ENCODE measurements at places on chromosomes 6 and 20.
A peak's percentile ranks its signal among the peaks of the same experiment; 100 is the strongest.

- DNase-seq, result no peak
Observed at GRCh38 chr20:59253325-59253724, 47.1 kb upstream of the EDN3 start.

- no peak for DNase-seq
Observed at GRCh38 chr6:11343963-11344723, 111.7 kb upstream of the NEDD9 start.

DNA sequence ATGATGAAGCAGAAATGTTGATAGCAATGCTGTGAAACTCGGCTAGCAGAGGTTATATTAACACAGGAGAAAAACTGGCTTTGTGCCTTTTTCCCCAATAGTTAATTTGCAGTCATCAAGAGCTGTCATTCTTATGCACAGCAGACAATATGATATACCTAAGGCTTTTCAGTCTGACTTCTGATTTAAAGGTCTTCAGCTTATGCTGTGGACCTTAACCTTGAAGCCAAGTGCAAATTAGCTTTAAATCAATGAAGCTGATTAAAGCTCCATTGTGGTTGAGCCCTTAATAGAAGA, 171.6 kb upstream of the ID4 start:
- DNase-seq, result no peak

DNA sequence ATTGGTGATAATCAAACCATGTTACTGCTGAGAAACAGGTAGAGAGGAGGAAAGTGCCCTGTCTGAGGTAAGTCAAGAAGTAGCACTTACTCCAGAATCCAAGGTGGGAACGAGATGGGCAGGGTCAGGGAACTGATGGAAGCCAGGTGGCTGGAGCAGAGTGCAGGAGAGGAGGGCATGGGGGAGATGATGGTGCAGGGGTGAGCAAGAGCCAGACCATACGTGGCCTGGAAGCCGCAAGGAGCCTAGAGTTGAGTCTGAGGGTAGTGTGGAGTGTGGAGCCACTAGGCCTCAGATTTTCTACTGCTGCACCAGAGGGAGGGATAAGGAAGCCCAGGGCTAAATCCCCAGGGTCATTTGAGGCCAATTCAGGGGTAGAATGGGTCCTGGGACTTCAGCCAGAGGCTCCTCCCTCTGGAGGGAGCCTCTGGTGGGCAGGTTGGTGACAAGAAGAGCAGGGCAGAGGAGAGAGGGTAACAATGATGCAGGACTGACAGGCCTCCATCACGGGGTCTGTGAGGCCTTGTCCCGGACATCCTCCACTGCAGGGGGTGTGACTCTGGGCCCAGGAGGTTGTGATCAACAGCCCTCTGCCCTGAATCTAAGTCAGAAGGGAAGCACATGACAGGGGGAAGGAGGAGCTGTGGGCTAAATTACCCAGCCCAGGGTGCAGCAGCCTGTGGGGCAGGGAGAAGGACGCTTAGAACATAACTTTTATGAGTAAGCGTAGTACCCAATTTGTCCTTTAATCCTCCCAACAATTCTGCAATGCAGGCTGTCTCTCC, 28.7 kb downstream of the COX4I2 start:
- DNase-seq, result no peak

GRCh38 chr6:53813801-53814200, 19.0 kb downstream of the LRRC1 start:
- DNase-seq, result no peak

DNA sequence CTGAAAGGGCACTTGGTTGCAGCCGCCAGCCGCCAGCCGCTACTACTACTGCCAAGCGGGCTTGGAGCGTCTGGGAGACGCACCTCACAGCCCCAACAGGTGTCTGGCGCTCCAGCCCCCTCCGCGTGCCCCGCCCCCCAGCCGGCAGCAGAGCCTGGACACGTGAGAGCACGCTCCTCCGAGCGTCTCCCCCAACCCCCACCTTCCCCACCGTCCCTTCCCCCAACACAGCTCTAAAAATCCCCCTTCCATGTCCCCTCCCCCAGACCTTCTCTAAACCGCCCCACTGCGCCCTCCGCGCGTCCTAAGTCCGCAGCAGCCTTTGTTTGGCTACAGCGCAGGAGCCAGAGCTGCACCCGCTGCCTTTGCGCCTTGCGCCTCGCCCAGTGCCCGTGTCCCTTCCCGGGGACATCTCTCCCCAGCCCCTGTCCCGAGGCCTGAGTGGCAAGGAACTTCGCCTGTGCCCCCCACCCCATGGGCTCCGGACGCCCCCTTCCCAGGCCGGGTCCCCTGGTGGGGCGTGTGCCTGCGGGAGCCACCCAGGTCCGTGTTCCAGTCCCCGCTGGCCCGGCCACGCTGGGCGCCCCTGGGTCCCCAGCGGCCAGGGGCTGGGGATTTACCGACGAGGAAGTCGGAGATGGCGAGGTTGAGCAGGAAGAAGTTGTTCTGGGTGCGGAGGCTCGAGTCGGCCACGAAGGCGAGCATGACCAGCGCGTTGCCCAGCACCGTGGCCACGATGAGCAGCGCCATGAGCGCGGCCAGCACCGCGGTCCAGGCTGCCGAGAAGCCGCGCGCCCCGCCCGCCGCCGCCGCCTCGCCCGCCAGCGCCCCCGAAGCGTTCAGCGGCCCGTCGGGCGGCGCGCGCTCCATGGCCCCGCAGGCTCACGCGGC, 732 bp downstream of the HRH3 start:
- DNase-seq, result no peak

DNA sequence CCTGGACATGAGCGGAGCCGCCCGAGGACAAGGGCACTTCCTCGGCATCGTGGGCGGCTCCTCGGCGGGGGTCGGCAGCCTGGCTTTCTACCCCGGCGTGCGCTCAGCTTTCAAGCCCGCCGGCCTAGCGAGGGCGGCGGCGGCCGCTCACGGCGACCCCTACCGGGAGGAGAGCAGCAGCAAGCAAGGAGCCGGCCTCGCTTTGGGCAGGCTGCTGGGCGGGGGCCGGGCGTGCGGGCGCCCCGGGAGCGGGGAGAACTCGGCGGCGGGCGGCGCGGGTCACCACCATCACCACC, 6.7 kb downstream of the PRDM13 start:
- no peak for DNase-seq

- DNase-seq, result no peak
Observed at GRCh38 chr6:6972456-6972855, 135.3 kb upstream of the RREB1 start.

GRCh38 chr6:158191032-158191431, 22.9 kb downstream of the GTF2H5 start:
- DNase-seq, result no peak

- DNase-seq, result no peak
Observed at GRCh38 chr20:38060536-38060935, 27.0 kb downstream of the RPRD1B start.

DNA sequence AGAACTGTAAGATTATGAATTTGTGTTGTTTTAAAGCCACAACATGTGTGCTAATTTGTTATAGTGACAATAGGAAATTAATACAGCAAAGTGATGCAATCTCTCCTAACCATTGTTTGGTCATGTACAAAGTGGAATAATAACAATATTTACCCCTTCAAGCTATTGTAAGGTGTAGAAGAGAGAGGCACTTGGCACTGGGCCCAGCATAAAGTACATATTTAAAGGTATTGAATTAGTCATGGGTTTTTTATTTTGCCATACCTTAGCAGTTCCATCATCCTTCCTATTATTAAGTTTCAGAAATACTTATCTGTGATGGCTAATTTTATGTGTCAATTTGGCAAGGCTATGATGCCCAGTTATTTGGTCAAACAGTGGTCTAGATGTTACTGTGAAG, 322.4 kb upstream of the TSHZ2 start:
- no peak for DNase-seq

- no peak for DNase-seq
Observed at GRCh38 chr6:12036766-12037165, 24.7 kb downstream of the HIVEP1 start.

GRCh38 chr6:5941188-5941587, 65.5 kb downstream of the NRN1 start:
- DNase-seq, result no peak

DNA sequence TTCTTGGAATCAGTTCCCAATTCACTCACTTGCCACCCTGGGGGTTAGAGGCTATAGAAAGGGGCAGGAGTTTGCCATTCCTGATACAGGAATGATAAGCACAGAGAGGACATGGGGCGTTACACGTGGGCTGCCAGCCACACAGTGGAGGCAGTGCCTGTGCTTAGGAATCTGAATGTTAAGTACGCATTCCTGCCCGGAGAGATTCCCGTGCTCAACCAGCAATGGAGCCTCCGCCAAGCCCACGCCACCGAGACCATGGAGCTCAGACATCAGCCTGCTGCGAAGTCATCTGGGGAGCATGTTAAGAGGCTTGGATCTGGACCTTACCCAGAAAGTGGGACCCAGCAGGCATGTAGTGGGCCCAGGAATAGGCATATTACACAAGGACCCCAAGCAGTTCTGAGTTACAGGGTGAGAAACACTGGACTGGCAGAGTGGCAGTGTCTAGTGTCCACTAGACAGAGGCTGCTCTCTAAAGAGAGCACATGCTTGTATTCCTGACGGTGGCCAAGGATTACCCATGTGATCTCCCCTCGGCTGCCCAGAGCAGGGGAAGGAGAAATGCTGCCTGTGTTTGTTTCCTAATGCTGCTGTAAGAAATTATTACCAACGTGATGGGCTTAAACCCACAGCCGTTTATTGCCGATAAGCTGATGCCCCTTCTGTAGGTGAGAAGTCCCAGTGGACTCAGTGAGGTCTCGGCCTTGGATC, 138.2 kb downstream of the BMP7 start:
- no peak for DNase-seq

GRCh38 chr6:151236668-151237401, 2.9 kb upstream of the AKAP12 start:
- DNase-seq, result no peak

GRCh38 chr6:41732591-41733359, 2.6 kb downstream of the TFEB start:
- no peak for DNase-seq

GRCh38 chr6:50661636-50662035, 51.7 kb upstream of the TFAP2D start:
- DNase-seq, result no peak

DNA sequence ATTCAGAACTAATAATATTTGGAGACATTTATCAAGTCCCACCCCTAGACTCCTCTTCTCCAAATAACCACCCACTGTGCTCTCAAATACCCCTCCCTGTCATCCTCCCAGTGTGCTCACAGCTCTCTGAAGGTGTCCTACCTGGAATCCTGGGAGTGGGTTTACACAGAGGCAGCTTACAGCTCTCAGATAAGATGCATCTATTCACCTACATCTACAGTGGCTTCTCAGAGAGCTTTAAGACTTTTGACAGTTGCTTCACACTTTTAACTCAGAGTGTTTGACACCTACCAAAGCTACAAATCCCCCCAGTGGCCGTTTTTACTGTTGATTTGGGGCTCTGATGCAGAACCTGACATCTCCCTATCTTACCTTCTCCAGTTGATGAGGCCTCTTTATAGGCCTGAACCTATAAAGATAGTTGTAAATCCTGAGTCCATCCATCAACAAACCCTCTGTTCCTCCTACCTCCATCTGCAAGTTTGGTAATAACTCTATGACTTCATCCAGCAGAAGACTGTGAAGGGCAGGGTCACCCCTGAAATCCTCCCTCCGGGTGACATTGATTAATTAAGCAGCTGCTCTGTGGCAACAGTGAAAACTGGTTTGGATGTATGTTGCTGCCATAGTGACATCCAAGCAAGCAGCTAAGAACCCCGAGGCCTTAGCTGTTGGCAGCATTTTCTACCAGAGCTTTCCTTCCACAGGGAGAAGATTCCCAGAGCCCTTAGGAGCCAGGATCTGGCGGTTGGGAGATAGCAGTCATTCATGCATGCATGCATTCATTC, 226.1 kb upstream of the RREB1 start:
- no peak for DNase-seq

DNA sequence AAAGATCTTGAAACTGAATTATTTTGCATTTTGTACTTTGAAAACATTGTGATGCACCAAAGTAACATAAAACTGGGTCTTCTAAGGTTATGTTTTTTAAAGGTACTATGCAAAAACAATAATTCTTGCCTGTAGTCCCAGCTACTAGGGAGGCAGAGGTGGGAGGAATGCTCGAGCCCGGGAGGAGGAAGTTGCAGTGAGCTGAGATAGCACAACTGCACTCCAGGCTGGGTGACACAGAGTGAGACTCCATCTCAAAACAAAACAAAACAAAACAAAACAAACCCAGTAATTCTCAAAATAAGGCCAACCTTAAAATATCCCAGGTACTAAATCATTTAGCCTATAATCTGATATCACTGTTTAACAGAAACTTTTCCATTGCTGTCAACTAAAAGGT, 269.6 kb downstream of the KHDC1L start:
- no peak for DNase-seq

GRCh38 chr6:126620719-126621118, 280.8 kb downstream of the CENPW start:
- no peak for DNase-seq

- peak; percentile 21 for DNase-seq
Observed at GRCh38 chr6:157184202-157185015, 138.9 kb downstream of the TMEM242 start.

GRCh38 chr6:52213127-52213526, 27.0 kb downstream of the IL17A start:
- DNase-seq, result no peak

DNA sequence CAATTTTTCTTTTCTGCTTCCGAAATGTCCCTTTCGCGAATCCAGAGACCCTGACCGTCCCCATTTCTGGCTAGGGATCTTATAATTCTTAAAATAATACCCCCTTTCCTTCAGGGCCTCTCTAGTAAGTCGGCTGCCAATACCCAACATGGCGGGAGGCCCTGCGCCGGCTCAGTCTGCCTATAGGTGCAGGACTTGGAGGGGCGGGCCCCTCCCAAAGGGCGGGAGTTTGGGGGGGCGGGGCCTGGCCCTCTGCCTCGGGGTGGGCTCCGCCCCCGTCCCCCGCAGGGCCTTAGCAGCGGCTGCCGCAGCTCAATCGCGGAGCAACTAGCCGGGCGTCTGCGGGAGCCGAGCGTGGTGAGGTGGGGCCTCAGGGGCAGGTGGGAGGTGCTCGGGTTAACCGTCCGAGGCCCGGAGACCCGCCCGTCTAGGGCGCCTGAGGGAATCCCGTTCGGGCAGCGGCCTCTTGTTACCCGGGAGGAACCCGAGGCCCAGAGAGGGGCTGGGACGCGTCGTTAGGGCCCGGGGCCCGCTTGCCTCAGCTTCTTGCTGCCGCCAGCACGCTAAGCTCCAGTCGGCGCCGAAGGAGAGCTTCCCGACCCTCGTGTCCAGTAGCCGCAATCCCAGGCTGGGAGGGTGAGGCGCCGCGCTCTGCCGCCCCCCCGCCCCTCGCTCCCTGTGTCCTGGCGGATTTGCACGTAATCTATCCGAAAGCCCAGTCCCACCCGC, at the start of gene CEP250:
TSS of gene CEP250 (plus strand) at position 718 of the 729 bp plus-strand sequence. CDS start 6,770 bp downstream, outside the sequence.
- DNase-seq, result peak; percentile 96

DNA sequence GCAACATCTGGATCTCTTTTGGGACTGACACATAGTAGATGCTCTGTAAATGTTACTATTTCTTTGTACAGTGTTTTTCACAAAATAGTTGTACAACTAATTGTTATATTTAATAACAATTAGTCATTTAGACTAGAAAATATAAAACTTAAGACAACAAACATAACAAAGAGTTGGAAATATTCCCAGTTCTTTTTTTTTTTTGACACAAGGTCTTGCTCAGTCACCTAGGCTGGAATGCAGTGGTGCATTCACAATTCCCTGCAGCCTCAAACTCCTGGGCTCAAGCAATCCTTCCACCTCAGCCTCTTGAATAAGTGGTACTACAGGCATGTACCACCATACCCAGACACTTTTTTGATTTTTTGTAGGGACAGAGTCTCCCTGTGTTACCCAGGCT, 105.8 kb downstream of the UTRN start:
- DNase-seq, result no peak

GRCh38 chr6:16286151-16286522, 47.8 kb downstream of the GMPR start:
- DNase-seq, result no peak

Measured in T1000 (cell line).